NCI-H510A (cell line): ENCODE measurements at places on chromosomes 3 and 15.

DNA sequence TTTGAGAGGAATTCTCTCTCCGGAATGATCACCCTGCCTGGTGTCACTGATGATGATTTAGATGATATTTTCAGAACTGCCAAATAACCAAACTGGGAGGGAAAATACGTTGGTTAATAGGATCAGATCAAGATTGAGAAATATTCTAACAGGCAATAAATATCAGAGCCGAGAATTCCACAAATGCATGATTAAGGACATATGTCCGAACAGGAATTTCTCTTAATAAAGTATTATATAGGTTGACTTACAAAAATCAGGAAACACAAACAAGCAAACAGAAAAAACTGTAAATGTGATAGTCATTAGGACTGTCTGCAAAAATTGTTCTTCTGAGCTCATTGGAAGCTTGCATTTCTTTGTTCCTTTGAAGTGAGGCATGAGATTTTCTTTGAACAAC, 75.1 kb upstream of the PHLDB2 start:
- DNase-seq: no peak

DNA sequence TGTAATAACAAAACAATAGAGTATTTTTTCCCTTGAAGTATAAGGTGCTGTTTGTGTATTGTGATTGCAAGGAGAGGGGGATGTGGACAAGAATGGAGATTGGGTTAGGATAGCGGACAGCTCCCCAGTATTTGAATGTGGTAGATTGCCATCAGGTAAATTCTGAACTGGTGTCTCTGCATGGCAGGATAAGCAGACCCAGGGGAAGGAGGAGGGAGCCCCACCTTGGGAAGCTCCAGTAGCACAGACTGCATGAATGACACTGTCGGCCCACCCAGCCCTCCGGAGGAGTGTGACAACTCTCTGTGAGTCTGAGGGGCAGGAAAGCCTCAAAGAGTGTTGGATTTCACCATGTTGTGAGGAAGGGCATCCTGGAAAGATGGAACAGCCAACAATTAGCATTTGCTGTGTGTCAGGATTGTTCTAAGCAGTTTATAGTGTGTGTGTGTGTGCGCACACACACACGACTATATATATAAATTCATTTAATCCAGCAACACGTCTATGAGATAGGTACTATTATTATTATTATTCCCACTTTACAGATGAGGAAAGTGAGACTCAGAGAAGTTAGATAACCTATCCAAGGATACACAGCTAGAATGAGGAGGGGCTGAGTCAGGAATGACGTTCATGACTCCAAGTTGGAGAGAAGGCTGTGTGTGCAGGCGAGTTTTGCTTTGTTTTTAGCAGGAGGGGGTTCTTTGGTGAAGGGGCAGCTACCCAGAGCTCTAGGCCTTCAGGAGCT, 63.4 kb upstream of the LCTL start:
- no peak for DNase-seq

DNA sequence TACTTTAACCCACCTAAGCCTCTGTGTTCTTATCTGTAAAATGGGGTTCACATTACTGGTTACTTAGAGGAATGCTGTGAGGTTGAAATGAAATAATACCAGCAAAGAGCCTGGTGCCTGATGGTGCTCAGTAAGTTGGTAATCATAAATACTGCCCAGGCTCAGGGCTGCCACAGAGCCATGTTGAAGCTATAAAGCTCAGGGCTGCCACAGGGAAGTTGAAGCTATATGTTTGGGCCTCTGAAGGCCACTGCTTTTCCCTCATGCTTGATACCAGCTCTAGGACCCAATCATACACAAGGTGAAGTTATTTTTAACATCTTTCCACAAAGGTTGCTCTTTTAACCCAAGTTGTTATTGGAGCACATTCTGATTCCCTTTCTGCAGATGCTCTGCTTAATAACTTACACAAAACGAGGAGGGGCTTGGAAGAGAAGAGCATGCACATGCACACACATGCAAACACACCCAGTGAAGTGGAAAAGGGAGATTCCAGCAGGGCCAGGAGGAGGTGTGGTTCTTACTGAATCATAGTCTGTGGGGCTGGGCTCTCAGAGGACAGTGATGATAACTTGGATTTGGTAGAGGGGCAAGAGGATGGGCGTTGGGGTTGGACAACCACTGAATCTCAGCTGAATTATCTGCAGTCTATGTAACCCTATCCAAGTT, 17.4 kb downstream of the PARP14 start:
- DNase-seq: no peak

DNA sequence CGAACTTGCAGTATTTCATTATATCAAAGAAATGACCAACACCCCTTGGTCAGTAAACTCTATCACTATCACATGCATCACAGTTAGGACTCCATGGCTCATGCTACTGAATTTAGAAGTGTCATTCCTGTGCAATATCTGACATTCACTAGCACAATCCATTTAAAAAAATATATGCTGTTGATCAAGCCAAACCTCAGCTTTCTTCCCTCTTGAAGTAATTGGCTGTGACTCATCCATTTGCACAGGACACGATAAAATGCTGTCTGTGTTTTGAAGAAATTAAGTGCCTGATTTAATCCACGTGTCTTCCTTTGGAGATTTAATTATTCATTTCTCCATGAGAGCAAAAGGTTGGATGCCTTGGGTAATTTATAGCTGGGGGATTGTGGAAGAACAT, 38.9 kb downstream of the CPNE4 start:
- no peak for DNase-seq

GRCh38 chr15:95883064-95883463, 447.4 kb upstream of the NR2F2 start:
- no peak for DNase-seq

DNA sequence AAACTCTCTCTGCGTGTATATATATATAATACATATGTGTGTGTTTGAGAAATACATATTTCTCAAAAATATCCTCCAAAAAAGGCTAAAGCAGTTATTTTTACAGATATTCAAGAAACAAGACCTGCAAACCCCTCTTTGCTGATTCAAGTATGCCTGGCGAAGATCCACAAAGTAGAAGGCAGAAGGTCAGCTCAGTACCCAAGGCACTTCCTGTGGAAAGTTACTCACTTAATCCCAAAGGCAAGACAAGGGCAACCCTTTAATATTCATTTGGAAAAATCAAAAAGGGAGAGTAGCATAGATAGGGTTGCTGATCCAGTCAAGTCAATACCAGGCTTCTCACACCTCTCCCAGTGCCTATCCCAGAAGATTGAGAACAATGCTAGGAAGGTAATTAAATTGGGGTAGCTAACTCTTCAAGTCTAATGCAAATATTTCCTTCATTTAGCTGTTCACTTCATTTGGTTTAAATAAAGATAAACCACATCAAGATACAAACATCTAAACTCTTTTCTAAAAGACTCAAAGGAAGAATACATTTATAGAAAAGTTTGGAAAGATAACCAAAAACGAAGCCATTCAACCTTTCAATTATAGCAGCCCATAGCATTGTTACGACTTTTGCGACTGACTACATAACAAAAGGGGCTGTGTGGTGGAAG, 7.2 kb downstream of the COX17 start:
- DNase-seq: no peak

GRCh38 chr15:80693682-80694610, 1.2 kb upstream of the ABHD17C start:
- no peak for DNase-seq

DNA sequence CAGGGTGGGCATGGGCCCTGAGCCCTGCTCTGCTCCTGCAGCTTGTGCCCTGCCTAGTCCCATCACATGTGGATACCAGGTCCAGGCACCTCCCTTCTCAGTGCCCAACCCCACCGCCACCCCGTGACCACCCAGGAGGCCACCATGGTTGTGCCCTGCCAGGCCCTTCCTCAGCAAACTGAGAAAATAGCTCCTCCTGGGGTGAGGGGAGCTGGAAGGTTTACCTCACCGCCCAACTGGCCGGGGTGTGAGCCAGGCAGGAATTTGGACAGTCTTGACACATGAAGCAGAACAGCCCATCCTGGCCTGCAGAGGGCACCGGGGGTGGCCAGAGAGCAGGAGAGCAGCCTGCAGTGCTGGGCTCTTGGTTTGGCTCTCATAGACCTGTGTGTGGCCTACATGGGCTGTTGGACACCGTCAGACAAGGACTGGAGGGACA, 11.4 kb upstream of the C3orf22 start:
- no peak for DNase-seq

DNA sequence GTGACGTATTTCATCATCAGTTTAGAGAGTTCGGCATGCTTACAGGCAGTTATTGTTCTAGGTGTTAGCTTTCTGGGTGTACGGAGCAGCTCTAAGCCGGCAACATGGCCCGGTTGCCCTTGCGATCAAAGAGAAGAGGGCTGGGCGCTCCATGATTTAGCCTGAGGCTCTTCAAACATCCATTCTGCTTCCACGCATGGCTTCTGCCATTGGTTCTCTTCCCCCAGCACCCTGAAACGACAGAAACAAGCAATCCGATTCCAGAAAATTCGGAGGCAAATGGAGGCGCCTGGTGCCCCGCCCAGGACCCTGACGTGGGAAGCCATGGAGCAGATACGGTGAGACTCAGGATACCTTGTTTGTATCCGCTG, 574 bp downstream of the NGRN start:
- no peak for DNase-seq

GRCh38 chr3:116001151-116001621, 377.9 kb downstream of the GAP43 start:
- no peak for DNase-seq

DNA sequence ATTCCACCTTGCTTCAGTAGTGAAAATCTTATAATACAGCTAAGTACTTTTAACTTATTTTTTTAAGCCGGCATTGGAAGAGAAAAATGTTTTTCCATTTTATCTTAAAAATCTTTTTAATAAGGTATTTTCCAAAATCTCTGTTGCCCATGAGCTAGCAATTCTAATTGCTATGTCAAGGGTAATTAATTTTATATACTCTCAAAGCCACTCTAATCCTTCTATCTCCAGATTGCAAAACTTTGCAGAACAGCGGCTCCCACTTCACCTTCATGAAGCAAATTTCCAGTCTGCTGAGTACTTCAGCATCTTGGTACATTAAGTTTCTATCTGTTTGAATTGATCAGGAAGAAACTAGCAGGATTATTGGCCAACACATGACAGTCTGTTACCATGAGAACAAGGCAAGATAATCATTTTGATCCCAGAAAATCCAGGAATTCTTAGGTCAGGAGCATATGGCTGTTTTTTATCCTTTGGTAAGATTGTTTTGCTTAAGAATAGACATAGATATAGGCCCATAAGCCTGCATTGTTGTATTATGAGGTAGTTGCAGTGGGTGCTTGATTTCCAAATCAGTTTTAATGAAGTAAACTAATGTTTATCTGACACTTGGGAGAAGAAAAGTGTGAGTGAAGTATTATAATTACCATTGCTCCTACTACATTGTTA, 6.0 kb downstream of the TIPARP start:
- DNase-seq: no peak

DNA sequence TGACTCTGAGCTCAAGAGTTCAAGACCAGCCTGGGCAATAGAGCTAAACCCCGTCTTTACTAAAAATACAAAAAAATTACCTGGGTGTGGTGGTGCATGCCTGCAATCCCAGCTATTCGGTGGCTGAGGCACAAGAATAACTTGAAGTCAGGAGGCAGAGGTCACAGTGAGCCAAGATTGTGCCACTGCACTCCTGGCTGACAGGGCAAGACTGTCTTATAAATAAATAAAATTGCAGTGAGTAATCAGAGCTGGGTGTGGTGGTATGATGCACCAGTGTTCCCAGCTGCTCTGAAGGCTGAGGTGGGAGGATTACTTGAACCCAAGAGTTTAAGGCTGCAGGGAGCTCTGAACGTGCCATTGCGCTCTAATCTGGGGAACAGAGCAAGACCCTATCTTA, 55.9 kb upstream of the GCNT3 start:
- DNase-seq: no peak

GRCh38 chr15:31434588-31435260, 108.1 kb downstream of the KLF13 start:
- DNase-seq: no peak

DNA sequence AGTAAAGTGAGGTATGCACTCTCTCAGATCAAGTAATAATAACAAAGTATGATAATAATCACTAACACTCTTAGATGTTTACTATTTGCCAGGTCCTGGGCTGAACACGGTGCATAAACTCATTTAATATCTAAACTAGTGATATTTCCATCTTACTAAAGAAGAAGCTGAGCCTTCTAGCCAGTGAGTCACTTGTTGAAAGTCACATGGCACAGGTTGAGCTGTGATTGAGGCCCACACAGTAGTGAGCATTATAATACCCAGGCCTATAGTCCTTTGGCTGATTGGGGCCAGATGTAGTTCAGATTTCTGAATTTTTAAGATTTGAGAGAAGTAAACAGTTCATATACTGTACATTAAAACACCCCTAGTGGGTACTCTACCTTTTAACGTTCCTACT, 93.2 kb upstream of the CCDC80 start:
- DNase-seq: no peak
